Erythroblast (primary cell): ENCODE measurements at places on chromosomes 7 and 10.

- DNase-seq, result peak; percentile 31
Observed at GRCh38 chr10:45075216-45075615, 74.5 kb downstream of the ZNF22 start.

DNA sequence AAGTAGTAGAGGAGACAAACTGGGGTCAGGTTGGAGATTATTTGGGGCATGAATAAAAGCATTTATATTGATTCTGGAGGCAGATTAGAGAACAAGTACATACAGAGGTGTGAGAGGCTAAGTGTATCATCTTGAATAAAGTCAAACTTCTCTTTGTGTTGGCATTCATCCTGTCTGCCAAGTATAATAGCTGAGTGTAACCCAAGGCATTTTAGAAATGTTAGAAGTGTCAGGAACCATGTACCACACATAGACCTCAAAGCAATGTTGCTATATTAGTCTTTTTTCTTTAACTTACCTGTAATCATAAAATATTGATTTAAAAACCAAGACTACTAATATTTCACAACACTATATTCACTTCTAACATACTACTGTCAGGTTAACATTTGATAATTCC is 56.2 kb upstream of the LRRTM3 start:
- DNase-seq, result no peak

DNA sequence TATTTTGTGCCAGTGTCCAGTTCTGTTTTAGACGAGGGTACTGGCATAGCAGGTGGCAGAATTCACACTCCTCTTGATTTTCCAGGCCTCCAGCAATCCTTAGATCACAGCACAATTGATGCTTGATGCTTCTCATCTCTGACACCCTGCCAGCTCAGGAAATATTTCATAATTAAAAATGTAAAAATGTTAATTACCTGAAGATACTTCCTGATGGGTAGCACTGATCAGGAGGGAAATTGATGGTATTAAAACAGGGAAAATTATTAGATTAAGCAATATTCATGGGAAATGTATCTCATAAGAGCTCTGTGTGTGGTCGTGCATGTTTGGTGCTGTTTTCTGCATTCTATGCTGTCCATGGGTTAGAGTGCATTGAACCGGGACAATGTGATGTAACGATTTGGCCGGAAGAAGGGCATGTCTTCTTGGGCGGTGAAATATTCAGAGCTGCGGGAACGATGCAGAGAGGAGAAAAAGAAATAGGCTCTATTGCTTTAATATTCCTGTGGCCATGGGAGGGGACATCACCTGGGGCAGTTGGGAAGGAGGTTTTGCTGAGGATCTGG is 43.7 kb upstream of the MKI67 start:
- no peak for DNase-seq

- no peak for DNase-seq
Observed at GRCh38 chr10:101228966-101229265, 347 bp downstream of the LBX1 start.
